ENCODE measurements at places on chromosomes 7 and 10.
A peak's percentile ranks its signal among the peaks of the same experiment; 100 is the strongest.

GRCh38 chr7:25726781-25727311 is 425.2 kb upstream of the NFE2L3 start:
- DNase-seq, result no peak

- no peak for DNase-seq
Observed at GRCh38 chr10:117860823-117861222, 185.9 kb downstream of the RAB11FIP2 start.

- DNase-seq, result no peak
Observed at GRCh38 chr7:28018856-28019465, 161.6 kb downstream of the JAZF1 start.

DNA sequence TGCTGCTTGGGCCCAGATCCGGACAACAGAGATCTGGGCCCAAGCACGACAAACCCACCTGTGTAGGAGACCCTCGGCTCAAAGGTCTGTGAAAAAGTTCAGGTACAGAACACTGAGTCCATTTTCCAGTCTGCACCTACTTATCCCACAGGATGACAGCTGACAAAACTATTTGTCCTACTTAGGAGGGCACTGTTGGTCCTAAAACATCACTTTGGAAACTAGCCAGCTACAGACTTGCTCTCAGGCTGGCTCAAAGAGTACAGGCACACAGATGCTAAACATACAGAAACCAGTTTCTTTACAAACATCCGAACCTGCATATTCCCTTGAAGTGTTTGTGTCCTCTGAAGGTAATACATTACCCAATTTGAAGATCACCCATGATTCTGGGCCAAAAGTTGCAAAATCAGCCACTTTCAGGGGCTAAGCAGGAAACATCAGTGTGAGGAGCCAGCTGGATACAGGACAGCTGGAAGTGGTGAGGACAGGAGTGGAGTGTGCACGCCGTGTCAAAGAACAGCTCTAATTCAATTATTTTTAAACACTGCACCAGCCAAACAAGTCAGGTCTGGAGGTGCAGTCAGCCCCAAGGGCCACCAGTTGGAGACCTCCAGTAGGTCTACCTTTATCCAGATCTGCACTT is 88.5 kb downstream of the NOC3L start:
- peak; percentile 78 for DNase-seq

GRCh38 chr10:132247943-132248342 is 59.8 kb downstream of the STK32C start:
- peak; percentile 36 for DNase-seq

DNA sequence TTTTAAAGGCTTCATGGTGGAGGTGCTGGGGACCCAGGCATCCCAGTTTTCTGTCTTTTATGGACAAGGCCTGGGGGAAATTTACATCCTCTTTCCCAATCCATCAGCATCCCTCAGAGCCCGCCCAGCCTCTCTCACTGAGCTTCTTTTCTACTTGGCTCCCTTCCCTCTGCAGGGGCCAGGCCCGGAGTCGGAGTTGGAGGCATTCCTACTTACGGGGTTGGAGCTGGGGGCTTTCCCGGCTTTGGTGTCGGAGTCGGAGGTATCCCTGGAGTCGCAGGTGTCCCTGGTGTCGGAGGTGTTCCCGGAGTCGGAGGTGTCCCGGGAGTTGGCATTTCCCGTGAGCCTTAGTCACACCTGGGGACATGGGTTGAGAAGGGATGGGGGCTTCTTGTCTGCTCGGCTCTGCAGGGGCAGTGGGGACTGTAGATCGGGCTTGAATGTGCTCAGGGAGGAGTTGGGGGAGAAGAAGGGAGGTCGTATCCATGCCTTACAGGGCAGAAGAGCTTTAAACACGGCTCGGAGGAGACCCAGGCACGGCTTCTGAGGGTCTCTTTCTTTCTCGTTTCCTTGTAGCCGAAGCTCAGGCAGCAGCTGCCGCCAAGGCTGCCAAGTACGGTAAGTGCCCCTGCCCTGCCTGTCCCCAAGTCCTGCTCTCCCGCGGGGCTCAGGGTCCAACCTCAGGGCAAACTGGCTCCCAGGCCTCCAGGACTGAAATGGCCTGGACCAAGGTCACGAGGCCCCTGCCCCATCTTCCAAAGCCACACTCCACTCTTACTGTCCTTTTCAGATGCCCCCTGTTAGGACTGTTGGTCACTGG is 27.3 kb upstream of the LIMK1 start:
- DNase-seq, result no peak

DNA sequence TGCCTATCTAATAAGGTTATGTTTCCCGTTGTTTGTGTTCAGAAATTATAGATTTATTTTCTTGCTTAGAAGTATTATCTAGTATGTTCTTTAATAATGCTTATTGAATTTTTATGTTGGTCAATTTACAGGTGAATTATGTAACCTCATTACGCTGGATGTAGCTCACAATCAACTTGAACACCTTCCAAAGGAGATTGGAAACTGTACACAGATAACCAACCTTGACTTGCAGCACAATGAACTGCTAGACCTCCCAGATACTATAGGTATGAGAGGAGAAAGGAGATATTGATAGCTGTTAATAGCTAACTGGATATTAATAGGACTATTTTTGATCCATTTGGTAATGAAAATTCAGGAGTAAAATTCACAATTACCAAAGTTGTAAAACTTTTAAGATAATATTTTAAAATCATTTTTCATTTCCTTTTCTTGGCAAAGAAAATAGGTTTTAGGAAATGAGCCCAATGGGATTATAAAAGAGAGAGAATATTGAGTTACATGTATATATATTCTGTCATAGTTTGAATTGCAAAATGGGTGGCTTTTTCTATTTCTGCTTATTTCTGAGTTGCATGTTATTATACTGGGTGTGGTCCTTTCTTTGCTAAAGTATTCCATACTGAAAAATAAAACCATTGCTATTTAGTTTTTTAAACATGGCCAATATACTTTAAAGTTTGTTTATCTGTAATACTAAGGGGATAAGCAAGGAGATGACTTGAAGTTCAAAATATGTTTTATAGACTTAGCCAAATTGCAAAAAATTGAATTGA is 66.3 kb downstream of the SHOC2 start:
- DNase-seq, result no peak

GRCh38 chr10:97607095-97607636 is 17.6 kb downstream of the C10orf62 start:
- DNase-seq, result no peak

DNA sequence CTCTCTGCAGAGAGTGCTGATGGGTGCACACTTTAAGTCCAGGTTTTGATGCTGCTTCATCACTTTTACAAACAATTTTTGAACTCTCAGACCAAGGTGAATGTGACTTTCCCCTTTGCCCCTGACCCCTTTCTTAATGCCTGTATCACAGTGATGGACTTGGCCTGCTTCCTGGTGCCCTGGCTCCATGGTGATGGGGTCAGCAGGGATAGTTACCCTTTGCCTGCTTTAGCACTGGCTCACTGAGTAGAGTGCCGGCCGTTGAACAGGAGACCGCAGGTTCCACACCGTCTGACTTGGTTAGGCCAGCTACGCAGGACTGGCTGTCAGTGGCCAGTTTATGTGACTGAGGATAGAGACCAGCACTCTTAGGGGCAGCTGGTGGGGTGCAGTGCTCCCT is 40.1 kb downstream of the LRGUK start:
- no peak for DNase-seq

DNA sequence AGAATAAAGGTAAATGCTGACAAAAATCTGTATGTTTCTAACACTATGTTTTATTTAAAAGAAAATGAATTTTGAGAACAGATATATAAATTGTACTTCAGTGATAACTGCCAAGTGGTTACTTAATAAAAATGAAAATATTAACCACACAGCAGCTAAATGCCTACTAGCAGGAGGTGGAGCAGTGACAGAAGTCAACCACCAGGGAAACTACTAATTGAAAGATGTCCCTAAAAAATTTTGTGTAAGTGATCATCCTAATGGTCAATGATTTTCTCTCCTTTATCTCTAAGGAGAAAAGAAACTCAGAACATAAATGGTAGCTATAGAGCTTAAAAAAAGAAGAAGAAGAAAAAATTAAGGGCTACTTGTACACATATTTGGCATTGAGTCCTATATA is 22.9 kb downstream of the WNT16 start:
- no peak for DNase-seq

GRCh38 chr10:84197643-84198042 is 3.3 kb downstream of the CDHR1 start:
- DNase-seq, result no peak

- DNase-seq, result no peak
Observed at GRCh38 chr7:121012919-121013318, 24.4 kb downstream of the CPED1 start.

DNA sequence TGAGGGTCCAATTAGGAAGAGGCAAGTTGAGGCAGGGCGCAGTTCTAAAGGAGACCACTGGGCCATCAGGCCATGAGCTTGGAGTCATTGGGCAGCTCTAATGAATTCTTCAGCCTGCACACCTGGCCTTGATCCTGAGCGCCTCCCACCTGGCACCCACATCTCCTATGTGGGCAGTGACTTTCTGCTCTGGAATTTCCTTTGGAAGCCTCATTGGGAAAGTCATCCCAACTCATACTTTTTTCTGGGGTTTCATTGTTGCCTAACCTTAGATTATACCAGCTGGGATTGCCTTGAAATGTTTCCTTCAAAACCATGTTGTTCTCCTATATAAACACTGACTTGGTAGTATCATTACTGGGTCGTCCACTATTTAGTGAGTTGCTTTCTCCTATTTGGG is 54.1 kb downstream of the PLPP4 start:
- no peak for DNase-seq

GRCh38 chr10:79445977-79446757 is 743 bp upstream of the ZCCHC24 start:
- DNase-seq, result no peak

DNA sequence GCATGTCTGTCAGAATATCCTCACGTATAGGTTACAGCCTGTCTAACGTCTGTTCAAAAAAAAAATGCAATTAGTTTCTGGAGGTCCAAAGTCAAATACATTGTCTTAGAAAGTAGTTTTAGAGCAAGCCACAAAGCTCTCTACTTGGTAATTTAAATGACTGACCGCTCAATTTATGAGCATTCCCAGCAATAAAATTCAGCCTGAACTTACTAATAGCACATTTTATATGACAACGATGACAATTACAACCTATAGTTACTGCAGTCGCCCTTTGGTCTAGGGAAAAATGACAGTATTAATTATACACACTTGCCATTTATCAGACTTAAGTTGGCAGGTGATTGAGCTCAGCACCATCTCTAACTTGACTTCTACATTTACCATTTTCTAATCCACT is 425.8 kb upstream of the STEAP1 start:
- no peak for DNase-seq

- no peak for DNase-seq
Observed at GRCh38 chr10:43957267-43958070, 308.8 kb upstream of the ZNF32 start.

- DNase-seq, result peak; percentile 44
Observed at GRCh38 chr7:446289-446935, 73.2 kb downstream of the PDGFA start.

- DNase-seq, result no peak
Observed at GRCh38 chr10:65194555-65194954, 1673.4 kb downstream of the REEP3 start.

- no peak for DNase-seq
Observed at GRCh38 chr7:12233175-12233574, 22.1 kb downstream of the TMEM106B start.

- DNase-seq, result no peak
Observed at GRCh38 chr10:69057951-69058297, 30.0 kb upstream of the SRGN start.

DNA sequence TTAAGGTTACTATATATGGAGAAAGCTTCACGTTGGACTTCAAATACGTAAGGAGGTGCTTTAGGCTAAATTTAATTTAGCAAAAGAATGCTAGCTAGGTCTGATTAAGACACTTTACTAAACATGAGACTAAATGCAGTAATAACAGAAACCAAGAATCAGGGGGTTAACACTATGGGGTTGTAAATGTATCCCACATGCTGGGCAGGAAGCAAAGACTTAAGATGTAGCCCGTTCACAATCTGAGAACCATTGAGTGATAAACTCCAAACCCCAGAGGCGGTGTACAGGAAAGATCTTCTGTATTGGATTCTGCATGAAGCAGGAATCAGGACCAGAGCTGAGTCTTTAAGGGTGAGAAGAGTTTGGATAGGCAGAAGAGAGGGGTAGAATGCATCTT is 60.4 kb downstream of the FZD1 start:
- DNase-seq, result no peak

GRCh38 chr10:43352951-43353350 is 18.5 kb upstream of the FXYD4 start:
- no peak for DNase-seq

- DNase-seq, result no peak
Observed at GRCh38 chr7:91378131-91378530, 113.9 kb downstream of the FZD1 start.

- no peak for DNase-seq
Observed at GRCh38 chr7:95295397-95295796, 28.9 kb downstream of the PON1 start.

DNA sequence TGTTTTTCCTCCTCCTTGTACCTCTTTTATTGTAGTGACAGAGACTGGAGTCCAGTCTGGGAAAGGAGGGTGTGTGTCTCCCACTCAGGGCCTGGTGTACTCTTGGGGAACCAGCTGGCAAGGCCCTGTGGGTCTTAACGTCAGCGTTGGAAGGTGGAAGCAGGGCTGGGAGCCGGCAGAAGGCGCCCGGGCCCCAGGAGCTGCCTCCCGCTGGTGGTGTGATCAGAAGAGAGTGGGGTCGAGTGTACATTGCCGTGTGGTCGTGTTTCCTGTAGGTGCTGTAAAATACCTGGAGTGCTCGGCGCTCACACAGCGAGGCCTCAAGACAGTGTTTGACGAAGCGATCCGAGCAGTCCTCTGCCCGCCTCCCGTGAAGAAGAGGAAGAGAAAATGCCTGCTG is 45.7 kb downstream of the DAGLB start:
- no peak for DNase-seq

GRCh38 chr7:130491841-130492522 is at the start of gene MEST:
MEST (plus strand) TSS chr7:130492085; CDS start chr7:130492314, 229 bp downstream.
- peak; percentile 33 for DNase-seq

DNA sequence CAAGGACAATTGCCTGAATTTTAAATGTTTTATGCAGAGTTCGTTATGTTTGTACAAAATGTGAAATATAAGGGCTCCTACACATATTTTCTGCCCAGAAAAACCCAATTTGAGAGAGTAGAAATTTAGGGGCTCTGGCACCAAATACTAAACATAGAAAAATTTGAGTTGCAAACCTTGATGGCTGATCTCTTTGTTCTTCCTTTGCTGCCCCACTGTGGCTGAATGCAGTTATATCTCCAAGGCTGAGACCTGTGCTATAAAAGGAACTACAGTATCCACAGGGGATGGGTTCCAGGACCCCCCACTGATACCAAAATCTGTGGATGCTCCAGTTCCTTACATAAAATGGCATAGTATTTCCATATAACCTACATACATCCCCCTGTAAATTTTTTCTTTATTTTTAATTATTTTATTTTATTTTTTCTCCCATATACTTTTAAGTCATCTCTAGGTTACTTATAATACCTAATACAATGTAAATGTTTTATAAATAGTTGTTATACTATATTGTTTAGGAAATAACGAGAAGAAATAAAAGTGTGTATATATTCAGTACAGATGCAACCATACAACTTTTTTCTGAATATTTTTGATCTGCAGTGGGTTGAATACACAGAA is 22.5 kb downstream of the CFAP43 start:
- DNase-seq, result no peak

GRCh38 chr7:98314469-98314868 is 33.0 kb downstream of the BRI3 start:
- no peak for DNase-seq

Measured in right cardiac atrium (tissue), 5 donors.